MM.1S (cell line): ENCODE measurements at places on chromosomes 1 and 21.

- no peak for DNase-seq
Observed at GRCh38 chr1:214303141-214303930, 22.4 kb downstream of the SMYD2 start.

DNA sequence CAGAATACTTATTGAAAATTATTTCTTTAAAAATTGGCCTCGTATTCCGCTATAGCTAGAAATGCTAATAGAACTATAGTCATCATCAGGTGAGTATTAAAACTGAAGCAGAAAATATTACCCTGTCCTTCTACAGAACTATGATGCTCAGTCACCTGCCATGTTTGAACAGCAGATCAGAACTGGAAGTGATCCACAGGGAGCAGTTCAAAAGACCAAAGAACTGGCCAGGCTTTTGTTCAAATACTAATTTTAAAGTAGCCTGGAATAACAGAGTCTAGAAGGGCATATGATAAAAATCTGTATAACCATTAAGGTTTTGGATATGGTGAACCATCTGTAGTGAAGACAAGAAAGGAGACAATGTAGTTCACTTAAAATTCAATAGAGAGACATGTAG, 94.4 kb downstream of the GPR161 start:
- DNase-seq, result no peak

- no peak for DNase-seq
Observed at GRCh38 chr1:60841116-60842046, 241.0 kb upstream of the NFIA start.

DNA sequence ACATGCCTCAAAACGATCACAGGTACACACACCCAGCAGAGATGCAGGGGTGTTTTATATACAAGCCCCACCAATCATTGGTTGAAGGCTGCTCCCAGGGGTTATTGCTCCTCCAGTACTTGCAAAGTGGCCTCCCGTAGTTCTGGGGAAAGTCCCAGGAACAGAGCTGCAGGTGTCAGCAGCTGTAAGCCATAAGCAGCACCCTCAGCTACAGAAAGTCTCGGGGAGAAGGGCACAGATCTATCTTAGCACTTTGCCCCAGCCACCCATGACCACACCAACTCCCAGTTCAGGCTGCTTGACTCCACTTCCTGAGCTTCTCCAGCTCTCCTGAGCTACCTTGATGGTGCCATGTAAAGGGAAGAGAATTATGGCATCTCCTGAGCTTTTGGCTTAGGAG, 222.7 kb upstream of the GJB5 start:
- DNase-seq, result no peak

- no peak for DNase-seq
Observed at GRCh38 chr1:38571726-38572125, 287.8 kb downstream of the RRAGC start.

- DNase-seq, result no peak
Observed at GRCh38 chr1:29802181-29803068, 566.1 kb downstream of the PTPRU start.

GRCh38 chr1:66341446-66342089, 192.4 kb upstream of the SGIP1 start:
- DNase-seq, result no peak

DNA sequence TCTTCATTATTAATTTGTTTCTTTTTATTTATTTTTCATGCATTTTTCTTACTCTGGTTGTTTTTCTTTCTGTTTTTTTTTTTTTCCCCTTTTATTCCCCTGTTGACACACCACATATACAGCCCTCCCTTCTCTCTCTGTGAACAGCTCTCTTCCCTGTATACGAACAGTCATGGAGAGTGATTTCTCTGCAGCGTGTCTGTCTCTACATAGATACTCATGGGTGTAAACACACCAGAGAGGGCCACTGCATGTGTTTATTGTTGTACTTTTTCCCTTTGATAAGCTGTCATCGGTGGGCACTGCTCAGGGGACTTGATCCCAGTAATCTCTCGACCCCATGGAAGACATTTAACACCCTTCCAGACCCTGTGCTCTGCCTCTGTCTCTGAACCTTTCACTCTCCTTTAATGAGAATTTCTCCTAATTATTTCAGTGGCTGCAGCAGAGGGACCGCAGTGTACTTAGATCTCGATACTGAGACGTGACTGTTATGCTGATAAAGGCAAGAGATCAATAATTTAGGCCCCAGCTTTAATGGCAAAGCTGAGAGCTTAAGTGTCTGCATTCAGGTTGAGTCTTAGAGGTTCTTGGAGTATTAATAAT, 113.1 kb downstream of the PBX1 start:
- no peak for DNase-seq

GRCh38 chr1:244454412-244454811, 2.7 kb upstream of the ADSS2 start:
- DNase-seq, result no peak
